ENCODE measurements at places on chromosomes 6 and 20.

GRCh38 chr6:21883595-21884328 is 290.2 kb downstream of the SOX4 start:
- no peak for DNase-seq

DNA sequence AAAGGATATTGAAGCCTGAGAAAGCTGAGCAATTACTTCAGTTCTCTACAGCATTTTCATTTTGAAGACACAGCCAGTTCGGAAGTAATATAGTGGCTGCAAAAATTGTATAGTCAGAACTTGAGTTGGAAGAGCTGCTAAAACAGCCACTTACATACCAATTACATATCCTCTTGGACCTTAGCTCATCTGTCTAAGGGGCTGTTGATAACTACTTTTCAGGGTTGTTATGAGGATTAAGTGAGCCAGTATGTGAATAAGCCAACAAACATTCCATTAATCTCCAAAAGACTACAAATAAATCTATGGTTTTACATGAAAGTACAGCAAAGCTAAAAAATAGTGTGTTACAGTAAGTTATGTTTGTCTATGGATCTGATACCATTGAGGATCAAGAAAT is 59.7 kb downstream of the TMEM200A start:
- peak; percentile 48 for DNase-seq

GRCh38 chr6:4883298-4883697 is 107.1 kb downstream of the CDYL start:
- DNase-seq: no peak

DNA sequence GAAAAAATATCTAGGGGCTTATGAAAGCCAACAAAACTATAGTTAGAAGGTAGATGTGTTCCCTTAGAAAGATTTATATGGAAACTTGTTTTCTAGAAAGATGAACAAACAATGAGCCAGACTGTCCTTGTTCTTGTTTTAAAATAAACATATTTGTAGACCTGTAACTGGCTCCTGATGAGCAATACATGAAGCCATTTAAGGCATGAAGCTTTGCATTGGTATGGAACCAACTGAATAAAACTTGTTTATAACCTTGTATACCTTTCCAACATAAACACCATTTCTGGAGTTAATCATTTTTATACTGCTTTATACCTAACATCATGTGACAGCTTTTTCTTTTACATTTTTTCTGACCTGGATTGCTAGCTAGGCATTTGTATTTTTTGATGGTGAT is 247.8 kb downstream of the PRL start:
- no peak for DNase-seq

DNA sequence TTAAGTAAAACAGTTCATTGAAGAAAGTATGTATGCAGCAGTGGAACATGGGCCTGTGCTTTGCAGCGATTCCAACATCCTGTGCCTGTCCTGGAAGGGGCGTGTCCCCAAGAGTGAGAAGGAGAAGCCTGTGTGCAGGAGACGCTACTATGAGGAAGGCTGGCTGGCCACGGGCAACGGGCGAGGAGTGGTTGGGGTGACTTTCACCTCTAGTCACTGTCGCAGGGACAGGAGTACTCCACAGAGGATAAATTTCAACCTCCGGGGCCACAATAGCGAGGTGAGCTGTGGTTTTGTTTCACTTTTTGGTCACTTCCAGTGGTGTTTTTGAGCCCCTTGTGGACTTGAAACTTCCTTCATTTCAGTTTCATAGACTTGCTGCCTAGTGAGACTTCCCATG is 1.7 kb downstream of the TULP4 start:
- DNase-seq: no peak

DNA sequence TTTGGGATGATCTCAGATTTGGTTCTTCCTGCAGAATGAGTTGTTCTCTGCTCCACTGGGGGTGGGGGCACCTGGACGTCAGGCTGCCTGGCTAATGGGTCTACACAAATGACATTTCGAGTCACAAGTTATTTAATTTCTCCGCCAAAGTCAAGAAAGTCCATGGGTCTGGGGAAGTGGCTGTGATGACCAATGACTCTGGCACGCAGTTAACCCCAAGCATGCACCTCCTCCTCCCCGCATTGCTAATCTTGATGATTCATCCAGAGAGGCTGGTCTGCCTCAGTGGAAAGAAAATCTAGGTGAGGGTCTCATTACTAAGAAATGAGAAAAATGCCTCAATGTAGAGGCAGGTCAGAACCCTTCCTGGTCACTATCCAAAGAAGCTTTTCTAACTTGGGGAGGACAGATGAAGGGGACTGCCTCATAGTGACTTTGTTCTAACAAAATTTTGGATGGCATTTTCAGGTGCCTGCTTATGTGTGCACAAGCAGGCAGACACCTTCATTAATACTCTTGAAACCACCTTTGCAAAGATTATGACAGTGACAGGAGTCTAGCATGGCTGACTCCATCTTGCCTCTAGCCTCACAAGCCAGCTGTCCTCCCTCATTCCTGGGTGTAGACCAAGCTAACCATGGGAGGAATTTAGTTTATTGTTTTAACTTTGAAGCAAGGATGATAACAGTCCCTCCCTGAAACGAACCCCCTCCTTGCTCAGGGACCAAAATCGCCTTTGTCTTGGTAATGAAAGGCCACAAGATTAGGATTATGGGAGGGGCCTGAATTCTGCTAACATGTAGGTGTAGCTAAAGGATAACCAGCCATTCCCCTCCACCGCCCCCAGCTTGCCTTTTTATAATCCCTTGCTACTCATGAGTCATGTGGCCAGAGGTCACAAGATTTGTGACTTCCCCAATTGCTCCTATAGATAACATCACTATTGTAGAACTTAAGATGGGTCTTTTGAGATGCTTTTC is 98.6 kb upstream of the MRPS10 start:
- DNase-seq: peak; percentile 95

- DNase-seq: no peak
Observed at GRCh38 chr6:135056632-135057031, 2.0 kb upstream of the HBS1L start.

DNA sequence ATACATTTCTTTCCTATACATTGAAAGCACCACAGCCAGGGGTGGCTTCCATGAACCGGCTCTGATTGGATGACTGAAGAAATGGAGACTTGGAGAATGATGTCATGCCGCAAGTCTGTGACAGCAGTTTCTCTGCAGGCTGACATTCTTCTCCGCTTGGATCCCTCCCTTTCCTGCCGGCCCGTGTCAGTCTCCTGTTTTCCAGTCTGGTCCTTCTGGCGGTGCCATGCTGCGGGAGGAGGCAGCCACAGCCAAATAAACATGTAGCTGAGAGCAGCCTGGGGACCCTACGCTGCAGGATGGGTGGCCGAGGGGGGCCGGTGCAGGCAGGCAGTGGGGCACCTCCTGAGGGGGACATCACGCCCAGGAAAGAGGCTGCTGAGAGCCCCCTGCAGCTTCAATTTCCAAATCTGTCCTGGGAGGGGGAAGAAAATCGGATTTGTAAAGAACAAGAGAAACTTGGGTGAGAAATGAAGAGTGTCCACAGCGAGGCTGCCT is 178.0 kb downstream of the TAF4 start:
- no peak for DNase-seq

Measured in AG10803 (cell line).